Anterior cingulate cortex (tissue), 58 donors: ENCODE measurements at places on chromosomes 1 and 21.

- DNase-seq, result no peak
Measured at GRCh38 chr1:84117868-84118267, 26.2 kb upstream of the PRKACB start.

DNA sequence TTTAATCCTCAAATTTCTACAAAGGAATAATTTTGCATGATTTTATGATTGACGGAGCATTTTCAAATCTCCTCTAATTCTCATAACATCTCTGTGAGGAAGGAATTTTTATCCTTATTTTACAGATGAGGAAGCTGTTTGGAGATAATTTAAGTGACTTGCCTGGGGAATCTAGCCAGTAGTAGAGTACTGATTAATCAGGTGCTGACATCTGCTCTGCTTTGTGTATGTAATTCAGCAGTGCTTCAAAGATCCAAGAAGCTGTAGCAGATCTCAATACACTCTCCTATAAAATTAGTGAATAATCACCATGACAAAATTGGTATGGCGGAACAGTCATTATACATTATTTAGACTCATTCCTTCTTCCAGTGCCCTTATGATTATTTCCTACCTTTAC is 46.0 kb downstream of the DPH5 start:
- DNase-seq, result no peak

- no peak for DNase-seq
Measured at GRCh38 chr1:5156416-5157120, 502.2 kb downstream of the AJAP1 start.

DNA sequence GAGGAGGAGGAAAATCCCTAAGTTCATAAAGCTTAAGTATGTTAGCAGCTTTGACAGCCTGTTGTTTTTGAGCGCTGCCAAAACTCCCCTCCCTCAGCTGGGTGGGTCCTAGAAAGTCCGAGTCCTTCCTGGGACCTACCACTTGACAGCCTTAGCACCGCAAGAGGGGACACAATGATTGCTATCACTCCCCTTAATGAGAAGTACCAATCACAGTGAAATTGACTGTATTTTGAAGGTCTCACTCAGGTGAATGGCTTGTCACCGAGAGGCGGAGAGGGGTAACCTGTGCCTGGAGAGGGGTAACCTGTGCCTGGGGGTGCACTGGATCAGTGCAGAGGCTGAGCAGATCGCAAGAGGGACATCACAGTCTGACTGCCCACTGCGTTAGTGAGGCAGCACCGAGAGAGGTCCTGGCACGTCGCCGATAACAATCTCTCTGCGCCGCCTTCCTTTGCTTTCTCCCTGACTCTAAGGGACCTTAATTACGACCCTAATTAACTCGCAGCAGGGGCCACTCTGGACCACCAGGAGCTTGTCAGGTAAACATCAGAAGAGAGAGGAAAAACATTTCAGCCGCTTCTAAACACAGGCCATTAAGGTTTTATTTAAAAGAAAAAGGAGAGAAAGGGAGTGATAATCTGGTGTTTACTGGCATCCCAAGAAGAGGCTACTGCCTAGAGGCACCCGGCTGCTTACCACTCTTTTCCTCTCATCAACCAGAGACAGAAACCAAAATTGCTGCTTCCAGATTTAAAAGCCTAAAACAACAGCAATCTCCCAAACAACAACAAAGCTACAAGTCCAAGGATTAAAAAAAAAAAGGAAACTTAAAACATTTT is 25.7 kb upstream of the KCNK1 start:
- DNase-seq, result no peak

DNA sequence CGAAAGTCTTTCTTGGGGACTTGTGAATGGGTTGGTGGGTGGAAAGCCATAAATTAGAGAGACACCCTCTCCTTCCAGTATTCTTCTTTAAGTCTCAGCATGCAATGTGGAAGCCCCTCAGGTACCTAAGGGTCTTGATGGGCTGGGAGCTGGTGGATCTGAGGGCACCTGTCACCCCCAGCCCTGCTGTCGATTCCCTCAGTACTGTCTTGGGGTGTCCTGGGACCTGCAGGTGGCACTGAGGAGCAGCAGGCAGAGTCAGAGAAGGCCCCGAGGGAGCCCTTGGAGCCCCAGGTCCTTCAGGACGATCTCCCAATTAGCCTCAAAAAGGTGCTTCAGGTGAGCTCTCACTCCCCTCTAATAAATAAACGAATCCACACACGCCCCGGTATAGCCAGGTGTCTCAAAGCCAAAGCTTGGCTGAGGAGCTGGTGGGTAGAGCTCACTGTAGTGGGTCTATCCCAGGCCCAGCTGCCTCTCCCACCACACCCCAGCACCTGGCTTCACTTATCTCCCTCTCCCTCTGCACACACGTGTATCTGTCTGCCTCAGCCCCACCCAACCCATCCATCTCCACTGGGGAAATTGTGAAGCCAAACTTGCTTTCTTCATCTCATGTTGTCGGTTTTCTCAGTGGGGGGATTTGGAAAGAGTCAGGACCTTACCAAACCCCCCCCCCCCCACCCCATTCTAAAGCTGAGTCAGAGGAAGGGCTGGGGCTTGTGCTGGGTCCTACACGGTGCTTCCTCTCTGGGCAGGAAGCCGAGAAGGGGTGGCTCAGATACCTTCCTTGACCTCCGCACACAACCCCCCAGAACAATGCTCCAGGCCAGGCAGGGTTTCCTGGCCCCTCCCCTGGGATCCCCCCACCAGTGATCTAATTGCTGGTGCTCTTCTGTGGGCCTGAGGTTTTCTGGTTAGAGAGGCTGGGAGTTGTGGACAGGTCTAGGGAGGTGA is 1.6 kb downstream of the ADAM15 start:
- DNase-seq, result no peak
